ENCODE measurements at places on chromosomes 12 and 14. TPM values are rescaled to one million over a fixed set of nuclear protein-coding genes. Genes with fewer than 3 reads are reported as not detected.

Gene RERGL
- total RNA-seq, result 0.97 TPM

Gene TSPAN19
- not detected for total RNA-seq

Gene EDDM3A
- not detected for total RNA-seq

Gene ARHGEF25
- total RNA-seq, result 15.0 TPM

Gene SRGAP1
- 5.9 TPM for total RNA-seq

All from cardiac septum (tissue), 1 donor.